Thyroid gland (tissue), 4 donors: ENCODE measurements at places on chromosomes 13 and 19.

- DNase-seq: no peak
Observed at GRCh38 chr13:26921918-26922317, 161.3 kb upstream of the GPR12 start.

DNA sequence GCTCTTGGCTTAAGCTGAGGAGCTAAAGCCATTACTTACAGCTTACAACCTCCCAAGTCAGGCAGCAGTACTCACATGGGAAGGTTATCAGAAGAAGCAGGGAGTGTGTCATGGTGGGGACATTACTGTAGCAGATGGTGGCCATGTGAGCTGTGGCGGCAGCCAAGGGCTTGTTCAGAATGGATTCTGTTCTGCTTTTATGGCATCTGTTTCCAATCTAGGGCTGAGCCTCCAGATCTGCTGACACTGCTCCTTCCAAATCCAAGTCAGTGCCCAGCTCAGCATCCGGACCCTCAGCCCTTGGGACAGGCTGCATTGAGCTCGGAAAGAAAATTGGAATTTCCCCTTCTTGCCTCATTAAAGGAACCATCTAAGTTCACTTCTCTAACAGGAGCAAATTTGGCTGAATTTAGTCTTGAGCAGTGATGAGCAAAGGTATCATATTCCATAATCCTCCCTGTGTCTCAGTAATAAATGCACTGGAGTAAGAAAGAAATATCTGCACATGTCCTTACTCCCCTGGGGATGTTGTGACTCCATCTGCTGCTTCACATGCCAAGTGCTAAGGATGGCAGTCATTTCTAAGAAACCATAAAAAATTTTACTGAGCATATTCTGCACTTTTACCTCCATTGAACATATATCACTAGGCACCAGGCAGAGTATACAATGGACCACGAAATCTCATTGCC, 73.9 kb downstream of the KCTD12 start:
- peak; percentile 5 for DNase-seq

DNA sequence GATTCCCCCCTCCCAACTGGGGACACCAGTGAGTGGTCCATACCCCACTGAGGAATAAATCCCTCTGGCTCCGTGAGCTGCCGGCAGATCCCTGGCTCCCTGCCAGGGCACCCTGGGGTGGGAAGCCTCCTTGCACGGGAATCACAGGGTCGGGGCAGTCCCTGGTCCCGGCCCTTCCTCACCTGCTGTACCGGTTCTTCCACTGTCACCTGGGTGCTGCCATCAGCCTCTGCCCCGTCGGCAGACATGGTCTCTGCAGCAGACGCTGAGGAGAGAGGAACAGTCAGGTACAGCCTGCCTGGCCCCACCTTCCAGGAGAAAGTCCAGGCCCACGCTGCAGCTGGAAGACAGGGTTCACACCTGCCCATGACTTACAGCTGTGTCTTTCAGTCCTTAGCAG, 6.3 kb downstream of the PLIN3 start:
- DNase-seq: peak; percentile 80

- DNase-seq: no peak
Observed at GRCh38 chr19:50152578-50152977, 10.5 kb downstream of the IZUMO2 start.
